ENCODE measurements at places on chromosomes 4 and X. TPM values are rescaled to one million over a fixed set of nuclear protein-coding genes. Genes with fewer than 3 reads are reported as not detected.
A peak's percentile ranks its signal among the peaks of the same experiment; 100 is the strongest.

DNA sequence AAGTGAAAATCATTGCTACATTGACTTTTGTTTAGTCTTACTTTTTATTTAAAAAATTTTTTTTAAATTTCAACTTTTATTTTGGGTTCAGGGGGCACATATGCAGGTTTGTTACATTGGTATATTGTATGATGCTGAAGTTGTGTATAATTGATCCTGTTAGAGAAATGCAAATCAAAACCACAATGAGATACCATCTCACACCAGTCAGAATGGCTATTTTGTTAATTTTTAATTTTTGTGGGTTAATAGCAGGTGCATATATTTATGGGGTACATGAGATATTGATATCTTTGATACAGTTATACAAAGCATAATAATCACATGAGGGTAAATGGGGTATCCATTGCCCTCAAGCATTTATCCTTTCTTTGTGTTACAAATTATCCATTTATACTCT lies 34.1 kb downstream of the RBMX2 start:
- no peak for DNase-seq

DNA sequence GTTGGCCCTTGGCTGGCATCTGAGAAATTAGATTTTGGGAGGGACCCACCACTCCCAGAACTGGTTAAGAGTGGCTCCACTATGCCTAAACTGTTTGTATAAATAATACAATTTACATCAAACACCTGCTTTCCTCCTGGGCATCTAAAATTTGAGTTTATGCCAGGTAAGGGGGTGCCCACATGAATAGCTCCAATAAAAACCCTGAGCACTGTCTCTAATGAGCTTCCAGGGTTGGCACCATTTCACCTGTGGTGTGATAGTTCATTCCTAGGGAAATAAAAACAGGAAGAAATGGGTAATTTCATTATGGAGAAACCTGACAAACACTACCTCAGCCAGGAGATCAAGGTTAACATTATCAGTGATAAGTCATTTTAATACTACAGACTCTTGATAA lies 119.7 kb downstream of the FRYL start:
- DNase-seq = no peak

GRCh38 chr4:156778093-156778492 lies 193.5 kb downstream of the PDGFC start:
- DNase-seq = no peak

DNA sequence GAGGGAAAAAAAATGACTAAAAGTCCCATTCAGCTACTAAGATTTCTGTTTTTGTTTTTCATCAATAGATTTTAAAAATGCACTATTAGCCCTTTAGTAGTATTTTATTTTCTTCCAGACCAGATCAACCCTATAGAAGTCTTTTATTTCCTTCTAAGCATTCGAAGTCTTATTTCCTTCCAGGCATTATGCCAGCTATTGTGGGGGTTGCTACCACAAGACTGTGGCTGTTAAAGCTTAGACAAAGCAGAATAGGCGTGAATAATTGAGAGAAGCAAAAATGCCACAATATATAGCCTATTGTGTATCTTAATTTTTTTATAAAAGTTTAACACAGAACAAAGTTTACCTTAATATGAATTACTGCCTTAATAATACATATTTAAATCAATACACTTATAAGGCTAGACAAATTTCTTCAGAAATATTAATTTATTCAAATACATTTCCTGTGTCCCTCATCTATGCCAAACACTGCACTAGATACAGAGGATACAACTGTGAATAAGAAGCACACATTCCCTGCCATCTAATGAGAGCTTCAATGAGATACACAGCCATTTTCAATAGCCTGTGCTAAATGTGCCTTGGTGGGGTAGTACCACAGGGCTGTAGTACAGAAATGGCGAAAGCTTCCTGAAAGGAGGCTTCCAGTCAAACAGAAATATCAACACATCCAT lies 33.1 kb downstream of the SLC10A7 start:
- no peak for DNase-seq

GRCh38 chrX:147827070-147827469 lies 84.6 kb upstream of the FMR1 start:
- no peak for DNase-seq

The GAGE12F gene
- 0.42 TPM for total RNA-seq

DNA sequence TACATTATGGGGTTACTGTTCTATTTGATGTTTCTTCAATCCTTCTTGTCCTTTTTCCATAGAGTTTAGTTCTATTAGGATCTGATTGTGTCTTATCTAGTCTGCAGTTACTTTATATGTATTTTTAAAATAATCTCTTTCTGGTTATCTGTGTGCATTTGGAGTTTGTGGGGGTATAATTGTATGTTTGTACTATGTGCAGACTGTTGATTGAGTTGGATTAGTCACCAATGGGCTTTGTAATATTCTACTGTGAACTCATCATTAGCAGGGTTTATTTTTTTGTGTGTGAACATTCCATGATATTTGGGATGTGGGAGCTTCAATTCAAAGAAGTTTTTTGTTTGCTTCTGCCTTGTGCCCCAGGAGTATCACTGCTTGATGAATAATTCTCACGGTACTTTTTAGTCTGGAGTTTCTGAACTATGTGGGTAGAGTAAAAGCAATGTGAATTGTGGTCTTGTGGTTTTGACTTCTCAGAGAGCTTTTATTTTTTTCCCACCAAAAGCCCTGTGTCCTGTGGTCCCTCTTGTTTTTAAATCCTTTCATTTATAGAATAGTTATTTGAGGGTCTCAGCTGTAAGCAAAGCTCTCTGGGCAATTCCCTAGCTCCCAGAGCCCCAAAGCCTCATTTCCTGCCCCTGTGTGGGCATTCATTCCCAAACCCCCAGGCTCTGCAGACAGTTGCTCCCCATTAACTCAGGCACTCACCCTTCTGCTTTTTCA lies 127.8 kb downstream of the PHKA2 start:
- DNase-seq = no peak

GRCh38 chr4:6855692-6856297 lies 53.8 kb upstream of the TBC1D14 start:
- DNase-seq = peak; percentile 12

GRCh38 chr4:102868153-102868780 lies 525 bp upstream of the CISD2 start:
- no peak for DNase-seq

GRCh38 chrX:134670134-134670924 lies 12.1 kb upstream of the PLAC1 start:
- DNase-seq = no peak

DNA sequence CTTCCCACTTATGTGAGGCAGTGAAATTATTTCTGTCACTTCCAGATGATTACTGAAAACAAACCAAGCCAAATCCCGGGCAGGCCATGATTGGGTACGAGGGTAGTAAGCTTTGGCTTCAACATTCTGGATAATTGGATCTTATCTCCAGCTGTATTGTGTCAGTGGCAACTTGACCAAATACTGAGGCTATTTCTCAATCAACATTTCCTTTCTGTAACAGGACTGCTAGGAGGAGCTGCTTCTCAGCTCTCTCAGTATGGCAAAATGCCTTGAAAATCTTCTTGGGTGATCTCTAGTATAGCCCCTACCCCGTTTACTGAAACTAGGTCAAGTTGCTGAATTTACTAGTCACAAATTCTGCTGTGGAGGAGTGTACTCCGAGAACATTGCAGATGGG lies 169.3 kb upstream of the FRMPD4 start:
- no peak for DNase-seq
